ENCODE measurements at places on chromosomes 11 and 22.

GRCh38 chr11:6403539-6403938 is 13.3 kb downstream of the SMPD1 start:
- DNase-seq: no peak

GRCh38 chr11:4654635-4655369 is 11.0 kb downstream of the OR51E1 start:
- no peak for DNase-seq

- DNase-seq: no peak
Observed at GRCh38 chr22:43237280-43237679, 50.3 kb upstream of the TTLL12 start.

DNA sequence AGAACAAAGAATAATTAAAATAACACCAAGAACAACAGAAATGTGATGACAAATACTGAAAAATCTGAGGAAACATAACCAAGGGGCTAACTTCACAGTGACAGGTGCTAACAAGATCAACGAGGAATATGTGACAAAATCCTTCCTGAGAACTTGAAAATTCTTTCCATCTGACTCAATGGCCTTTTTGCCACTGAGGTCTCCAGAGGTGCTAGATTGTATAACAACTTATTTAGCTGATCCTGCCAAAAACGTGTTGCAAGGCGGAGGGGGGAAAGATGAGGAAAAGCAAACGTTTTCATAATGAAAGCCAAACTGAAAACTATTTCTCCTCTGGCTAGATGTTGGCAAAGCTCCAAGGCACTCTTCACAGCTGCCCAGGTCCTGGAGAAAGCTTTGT is 364.5 kb downstream of the NTM start:
- no peak for DNase-seq

DNA sequence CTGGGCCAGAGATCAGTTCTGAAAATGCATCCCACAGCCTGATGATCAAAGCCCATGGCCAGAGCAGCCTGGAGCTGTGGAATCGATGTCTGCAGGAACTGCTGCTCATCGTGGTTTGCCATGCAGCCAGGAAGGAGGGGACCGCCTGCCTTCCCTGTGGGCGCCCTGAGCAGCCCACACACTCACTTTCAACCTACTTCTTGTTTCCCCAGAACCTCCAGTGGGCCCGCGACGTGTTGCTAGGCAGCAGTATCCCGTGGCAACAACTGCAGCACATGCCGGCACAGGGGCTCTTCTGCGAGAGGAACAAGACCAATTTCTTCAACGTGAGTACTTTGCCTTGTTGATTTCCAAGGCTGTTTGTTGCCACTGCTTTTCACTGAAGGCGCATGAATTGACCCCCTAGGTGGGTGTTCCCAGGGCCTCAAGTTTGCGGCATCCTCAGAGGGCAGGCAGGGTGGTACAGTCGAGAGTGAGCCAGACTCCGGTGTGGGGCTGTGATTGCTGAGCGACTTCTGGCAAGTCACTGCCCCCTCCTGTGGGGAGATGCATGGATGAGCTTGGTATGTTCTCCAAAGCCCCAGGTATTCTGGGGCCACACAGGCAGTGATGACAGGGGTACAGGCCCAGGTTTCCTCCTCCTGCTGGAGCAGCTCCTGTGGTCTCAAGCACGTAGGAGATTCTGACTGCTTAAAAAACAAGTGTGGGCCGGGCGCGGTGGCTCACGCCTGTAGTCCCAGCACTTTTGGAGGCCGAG is 47.0 kb upstream of the SUSD2 start:
- peak; percentile 88 for DNase-seq

- no peak for DNase-seq
Observed at GRCh38 chr11:72750086-72750485, 2.1 kb downstream of the ARAP1 start.

GRCh38 chr11:46642627-46643335 is 25.4 kb downstream of the ATG13 start:
- no peak for DNase-seq

- DNase-seq: no peak
Observed at GRCh38 chr11:111463276-111463675, 48.9 kb downstream of the BTG4 start.

- DNase-seq: no peak
Observed at GRCh38 chr22:41919357-41920224, 4.7 kb upstream of the SHISA8 start.

DNA sequence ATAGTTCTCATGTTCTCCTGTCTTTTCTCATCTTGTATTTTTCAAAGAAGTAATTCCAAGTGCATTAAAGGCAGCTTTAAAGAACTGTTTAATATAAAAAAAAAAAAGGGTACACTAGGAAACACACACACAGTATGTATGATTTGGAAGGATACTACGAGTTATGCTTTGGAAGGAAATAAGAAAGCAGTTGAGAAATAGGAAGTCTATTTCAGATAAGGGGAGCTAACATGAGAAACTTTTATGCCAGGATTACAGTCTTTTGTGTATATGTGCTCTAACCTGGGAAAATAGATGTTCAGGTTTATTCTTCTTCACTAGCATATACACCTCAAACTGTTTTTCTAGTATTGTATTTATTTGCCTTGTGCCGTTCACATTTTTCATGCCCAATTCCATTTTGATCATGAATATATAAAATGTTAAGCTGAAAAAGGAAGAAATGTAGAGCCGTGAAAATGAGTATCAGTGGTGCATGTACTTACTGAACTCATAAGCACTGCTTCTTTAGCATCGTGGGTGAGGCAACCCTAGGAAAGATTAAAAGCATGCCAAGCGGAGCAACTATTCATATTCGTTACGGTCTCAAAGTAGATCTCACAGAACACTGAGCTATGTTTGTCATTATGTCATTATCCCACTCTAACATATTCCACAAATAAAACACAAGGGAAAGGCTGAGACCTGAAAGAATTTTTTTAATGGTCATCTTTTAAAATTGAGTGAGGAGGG is 59.6 kb downstream of the GUCY1A2 start:
- DNase-seq: no peak

- DNase-seq: no peak
Observed at GRCh38 chr11:11981364-11981763, 27.1 kb downstream of the DKK3 start.

DNA sequence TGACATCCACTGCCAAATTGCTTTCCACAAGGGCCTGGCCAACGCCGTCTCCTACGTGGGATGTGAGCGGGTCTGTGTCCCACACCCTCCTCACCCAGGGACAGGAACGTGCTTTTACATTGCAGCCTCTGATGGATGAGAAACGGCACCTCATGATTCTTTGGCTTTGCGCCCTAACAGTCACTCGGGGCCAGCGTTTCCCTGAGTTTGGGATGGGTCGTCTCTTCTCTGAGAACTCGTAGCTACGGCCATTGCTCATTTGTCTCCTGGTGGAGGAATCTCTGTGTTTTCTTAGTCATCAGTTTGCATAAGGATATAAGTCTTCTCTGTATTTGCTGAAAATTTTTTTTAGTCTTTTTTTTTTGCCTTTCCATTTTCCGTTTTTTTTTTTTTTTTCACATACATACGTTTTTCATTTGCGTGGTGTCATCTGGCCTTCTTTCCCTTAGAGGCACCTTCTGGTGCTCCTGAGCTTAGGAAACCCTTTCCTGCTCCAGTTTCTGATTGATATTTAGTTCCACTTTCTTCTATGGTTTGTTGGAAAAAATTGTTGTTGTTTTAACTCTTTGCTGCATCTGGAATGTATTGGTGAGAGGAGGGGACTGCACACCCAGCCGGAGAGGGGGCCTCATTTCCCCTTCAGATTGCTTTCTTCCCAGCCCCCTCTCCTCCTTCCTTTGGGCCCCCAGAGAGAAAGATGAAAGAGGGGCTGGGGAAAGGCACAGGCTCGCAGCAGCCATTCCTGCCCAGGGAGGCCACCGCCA is 12.0 kb downstream of the TNNT3 start:
- DNase-seq: no peak

DNA sequence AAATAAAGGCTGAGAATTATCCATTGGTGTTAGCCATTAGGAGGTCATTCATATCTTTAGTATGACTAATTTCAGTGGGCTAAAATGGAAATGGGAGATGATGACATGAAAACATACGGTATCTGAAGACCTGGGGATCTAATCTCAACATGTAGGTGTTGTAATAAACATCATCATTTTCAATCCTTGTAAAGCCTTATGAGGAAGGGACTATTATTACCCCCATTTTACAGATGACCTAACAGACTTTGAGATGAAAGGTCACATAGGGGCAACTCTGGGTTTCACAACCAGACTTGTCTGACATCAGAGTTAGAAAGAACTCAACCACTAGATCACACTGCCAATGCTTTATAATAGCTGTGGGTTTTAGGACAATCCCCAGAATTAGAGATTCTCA is 34.8 kb upstream of the TMEM135 start:
- no peak for DNase-seq

- DNase-seq: no peak
Observed at GRCh38 chr11:38160433-38160832, 1562.4 kb upstream of the RAG2 start.

DNA sequence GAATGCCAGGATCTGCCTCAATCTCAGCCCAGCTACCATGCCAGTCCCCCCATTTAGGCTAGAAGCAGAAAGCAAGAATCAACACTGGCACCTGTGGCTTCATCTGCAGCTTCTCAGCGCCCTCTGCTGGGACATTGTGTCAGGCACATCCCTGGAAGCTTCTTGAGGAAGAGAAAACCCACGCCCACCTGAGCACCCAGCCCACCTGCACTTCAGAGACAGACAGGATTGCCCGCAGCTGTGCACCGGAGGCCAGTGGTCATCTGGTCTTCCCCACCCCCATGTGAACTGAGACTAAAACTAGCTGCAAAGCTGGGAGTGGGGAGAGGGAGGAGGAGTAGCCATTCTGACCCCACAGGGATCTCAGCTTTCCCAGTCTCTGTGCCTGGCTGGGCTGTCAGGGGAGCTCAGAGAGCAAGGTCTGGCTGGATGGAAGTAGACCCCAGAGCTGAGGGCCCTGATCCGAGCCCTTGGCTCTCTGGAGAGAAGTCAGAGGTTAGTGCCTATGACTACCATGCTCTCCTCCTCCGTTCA is 66.8 kb downstream of the FEZ1 start:
- peak; percentile 18 for DNase-seq

DNA sequence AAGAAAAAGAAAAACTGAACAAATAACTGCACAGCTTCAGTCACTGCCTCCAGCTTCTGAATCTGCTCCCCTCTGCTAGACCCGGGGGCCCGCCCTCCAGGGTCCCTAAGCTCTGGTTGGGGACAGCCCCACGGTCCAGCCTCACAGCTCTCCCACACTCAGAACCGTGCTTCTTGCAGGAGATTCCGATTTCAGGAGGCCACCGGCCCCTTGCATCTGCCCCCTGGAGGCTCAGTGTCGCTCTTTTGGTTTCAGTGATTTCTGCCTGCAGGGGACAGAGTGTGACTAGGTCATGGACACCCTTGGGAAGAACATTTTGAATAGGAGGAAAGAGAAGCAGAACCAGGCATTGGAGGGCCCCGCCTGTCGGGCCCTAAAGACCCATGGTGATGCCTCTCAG is 23.1 kb upstream of the RPS3 start:
- DNase-seq: no peak

GRCh38 chr11:27600656-27601055 is 94.1 kb upstream of the LIN7C start:
- DNase-seq: no peak

DNA sequence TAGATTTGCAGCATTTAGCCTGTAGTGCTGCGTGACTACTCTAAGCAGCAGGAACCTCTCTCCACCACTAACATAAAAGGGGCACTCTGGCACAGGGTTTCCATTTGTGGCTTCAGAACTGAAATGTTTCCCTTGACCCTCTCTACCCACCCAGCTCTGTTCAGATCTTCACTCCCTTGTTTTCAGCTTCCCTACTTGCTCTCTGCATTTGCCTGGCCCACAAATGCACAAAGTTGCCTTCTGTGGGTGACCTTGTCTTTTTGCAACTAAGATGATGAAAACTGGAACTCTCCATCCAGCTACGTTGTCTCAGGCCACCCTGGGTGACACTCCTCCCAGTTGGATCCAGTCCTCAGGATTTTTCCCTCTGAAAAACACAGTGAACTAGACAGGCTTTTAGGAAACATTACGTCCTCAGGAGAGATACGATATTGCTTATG is 19.8 kb upstream of the PSMA1 start:
- DNase-seq: no peak

GRCh38 chr11:28009388-28009787 is 98.6 kb downstream of the KIF18A start:
- DNase-seq: no peak

- no peak for DNase-seq
Observed at GRCh38 chr11:15645201-15645600, 530.5 kb downstream of the INSC start.

DNA sequence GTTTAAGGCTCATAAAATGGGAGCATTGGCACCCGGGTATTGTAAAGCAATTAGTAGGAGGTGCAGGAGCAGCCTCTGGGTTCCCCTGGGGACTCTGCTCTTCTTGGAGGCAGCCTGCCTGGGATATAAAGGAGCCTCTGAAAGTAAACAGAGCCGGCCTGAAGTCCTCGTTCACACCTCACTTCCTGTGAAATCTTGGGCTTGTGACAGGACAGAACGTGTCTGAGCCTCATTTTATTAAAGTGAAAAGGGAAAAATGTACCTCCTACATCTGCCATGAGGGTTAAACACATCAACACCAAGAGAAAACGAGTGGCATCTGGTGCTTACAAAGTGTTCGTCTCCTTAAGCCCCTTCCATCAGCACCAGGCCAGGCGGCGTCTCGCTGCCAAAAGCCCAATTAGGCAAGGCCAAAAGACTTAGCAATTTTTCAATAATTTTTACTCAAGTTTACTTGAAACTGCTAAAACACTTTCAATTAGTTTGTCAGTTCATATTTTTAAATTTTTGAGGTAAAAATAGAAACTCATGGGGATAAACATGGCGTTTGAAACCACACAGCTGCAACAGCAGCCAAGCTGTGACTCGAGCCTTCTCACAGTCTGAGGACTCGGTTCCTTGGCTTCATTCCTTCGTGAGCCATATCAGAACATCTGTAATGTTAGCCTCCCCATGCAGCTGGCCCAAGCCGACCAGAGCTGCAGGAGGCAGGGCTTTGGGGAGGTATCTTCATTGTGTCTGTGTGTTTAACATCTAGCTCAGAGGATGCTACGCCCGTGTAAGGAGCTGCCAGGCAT is 33.6 kb downstream of the MAP6 start:
- DNase-seq: no peak

DNA sequence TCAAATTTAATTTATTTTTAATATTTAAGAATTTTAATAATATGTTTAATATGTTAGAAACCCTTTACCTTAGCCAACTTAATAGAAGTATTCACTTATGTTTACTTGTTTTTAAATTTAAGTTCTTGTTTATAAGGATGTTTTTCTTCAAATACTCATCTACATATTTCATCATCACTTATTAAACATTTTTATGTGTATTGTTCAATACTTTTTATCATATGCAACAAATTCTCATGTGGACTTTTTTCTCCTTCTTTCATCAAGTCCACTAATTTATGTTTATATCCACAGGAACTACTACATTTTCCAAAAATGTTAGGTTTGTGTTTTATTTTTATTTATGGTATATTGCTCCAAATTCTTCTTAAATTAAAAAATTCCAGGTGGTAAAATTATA is 2113.1 kb upstream of the RAG2 start:
- DNase-seq: no peak

GRCh38 chr11:76791861-76792260 is 8.7 kb downstream of the TSKU start:
- no peak for DNase-seq
